Activated T-helper 2 cell treated with anti-CD3 and anti-CD28 coated beads, Interferon-gamma antibody, Interleukin-2, Interleukin-4, amounts not matched to agents 10 μg/mL and 5 μg/mL and 100 μg/mL, durations not matched to agents 14 hours and 24 hours and 36 hours (primary cell): ENCODE measurements at places on chromosomes 6 and 20.
A peak's percentile ranks its signal among the peaks of the same experiment; 100 is the strongest.

DNA sequence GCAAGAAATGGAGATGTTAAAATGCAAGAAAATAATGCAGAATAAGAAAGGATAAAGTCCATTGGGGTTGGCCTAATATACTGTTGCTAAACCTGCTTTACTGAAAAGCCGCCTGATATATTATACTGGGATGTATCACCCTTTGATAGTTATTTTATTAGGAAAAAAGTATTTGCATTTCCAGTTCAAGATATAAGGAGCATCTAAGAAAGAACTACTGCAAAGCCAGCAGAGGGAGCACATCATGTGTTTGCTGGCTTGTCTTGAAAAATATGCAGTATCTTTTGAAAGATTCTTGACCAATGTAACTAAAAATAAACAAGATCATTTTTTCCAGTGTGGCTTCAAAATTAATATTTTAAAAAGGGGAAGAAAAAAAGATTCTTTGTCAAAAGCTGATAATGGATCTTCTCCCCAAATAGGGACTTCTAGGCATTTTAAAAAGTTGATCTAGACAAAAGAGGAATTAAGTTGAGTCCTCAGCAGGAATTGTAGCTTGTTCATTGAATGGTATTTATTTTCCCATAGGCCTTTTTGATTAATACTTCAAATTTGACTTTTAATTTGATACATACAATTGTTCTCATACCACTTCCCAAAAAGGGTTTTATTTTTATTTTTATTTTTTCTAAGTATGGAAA, 214.9 kb downstream of the ZFAND3 start:
- DNase-seq: no peak

- no peak for DNase-seq
These were observed 81.0 kb downstream of the COL9A1 start for GRCh38 chr6:70221715-70222438.

- DNase-seq: no peak
These were observed 32.3 kb upstream of the PLEKHG1 start for GRCh38 chr6:150567380-150567779.

DNA sequence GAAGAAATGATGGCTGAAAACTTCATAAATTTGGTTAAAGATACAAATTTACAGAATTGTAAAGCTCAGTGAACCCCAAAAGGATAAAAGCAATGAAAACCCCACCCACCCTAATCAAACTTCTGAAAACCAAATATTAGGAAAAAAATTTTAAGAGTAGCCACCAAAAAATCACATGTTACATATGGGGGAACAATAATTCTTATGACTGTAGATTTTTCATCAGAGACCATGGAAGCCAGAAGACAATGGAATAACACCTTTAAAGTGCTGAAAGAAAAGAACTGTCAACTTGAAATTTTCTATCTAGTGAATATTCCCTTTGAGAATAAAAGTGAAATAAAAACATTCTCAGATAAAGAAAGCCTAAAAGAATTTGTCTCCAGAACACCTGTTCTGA, 24.4 kb downstream of the PROCR start:
- no peak for DNase-seq

- no peak for DNase-seq
These were observed 491.4 kb upstream of the RNF217 start for GRCh38 chr6:124470803-124471202.

- DNase-seq: no peak
These were observed 692.9 kb downstream of the QKI start for GRCh38 chr6:164107297-164107995.

DNA sequence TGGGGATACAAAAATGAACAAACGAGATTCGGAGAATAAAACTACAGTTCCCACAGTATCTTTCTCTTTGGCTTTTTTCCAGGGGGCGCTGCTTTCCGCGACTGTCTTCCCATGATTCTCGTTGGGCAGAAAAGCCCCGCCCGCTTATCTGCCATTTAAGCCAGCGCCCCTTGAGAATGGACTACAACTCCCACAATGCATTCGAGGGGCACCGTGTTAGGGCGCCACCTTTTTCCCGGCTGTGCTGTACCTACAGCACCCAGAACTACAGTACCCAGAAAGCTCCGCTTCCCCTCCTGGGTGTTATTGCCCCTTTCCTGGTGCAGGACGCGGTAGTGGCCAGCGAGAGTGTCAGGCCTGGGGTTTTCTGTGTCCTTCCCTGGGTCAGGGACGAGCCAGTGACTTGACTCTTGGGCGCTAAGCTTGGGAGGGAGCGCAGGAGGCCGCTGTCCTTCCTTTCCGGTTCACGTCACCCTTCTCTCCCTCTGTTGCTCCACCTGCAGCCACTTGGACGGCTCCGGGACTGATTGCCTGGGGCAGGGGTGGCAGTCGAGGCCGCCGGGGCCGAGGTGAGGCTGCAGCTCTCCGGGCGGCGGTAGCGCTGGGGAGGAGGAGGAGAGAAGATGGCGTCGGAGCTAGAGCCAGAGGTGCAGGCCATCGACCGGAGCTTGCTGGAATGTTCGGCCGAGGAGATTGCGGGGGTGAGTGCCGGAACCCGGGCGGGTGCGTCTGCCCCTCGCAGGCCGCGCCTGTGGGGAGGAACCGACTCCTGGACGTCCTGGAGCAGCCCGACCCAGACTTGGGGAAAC, at the start of gene UBR2:
TSS of gene UBR2 (plus strand) at position 333 of the 809 bp plus-strand sequence. CDS start at position 624, 291 bp downstream.
- peak; percentile 91 for DNase-seq

GRCh38 chr20:3681931-3682781, at the start of gene ADAM33:
Gene ADAM33, minus strand, starts transcription at chr20:3682010. Its CDS starts 6 bp downstream, at chr20:3682004.
- no peak for DNase-seq

- DNase-seq: no peak
These were observed 323.9 kb downstream of the FOXA2 start for GRCh38 chr20:22260506-22260905.

DNA sequence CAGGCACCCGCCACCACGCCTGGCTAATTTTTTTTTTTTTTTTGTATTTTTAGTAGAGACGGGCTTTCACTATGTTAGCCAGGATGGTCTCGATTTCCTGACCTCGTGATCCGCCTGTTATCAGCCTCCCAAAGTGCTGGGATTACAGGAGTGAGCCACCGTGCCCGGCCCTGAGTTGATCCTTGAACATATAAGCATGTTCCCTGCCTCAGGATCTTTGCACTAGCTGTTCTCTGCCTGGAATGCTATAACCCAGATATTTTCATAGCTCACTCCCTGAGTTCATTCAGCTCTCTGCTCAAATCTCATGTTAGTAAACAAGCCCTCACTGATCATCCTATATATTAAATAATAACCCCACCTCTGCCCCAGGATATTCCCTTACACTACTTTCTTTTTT, 9.0 kb upstream of the DLK2 start:
- DNase-seq: no peak

DNA sequence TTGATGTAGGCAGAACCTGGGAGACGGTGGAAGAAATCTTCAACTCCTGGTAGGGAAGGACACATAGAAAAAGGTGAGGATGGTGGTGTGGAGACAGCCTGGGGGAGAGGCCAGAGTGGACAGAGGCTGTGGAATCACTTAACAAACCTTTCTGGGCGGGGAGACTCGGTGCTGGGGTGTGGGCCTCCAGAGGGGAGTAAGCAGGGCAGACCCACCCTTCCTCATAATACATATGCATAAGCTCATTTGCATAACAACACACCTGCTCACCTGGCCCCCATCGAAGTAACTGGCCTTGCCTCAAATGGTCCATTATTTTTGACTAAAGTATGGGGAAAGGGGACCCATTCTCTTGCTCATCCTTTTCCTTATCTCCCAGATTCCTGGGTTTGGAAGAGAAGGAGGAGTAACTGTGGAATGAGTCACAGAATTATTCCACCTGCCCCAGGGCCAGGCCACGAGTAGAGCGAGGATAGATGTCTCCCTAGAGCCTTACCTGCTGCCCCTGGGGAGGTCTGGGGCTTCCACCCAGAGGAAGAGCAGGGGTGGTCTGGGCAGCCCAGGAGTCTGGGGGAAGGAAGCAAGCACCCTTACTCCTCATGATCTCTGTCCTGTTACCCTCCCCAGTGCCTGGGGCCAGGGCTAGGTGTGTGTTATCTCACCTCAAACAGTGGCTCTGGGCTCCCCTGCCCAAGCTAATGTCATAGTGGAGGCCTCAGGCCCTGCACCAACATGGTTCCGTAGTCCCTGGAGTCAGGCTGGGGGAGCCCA, 10.7 kb upstream of the VEGFA start:
- DNase-seq: no peak

DNA sequence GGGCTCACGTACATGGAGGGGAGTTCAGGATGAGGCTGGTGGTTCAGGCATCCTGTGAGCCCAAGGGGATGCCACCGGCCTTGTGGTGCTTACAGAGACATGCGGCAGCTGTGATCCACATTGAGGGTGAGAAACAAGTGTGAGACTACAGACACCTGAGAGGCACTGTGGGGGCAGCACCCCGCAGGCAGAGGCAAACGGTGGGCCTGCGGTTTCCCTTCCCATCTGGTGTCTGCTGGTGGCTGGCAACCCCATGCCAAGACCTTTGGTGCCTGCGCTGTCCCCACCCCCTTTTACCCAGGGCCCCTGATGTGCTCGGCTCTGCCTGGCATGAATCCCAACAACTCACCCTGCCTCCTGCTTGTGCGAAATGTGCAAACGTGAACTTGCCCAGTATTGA, 42.0 kb downstream of the ERMARD start:
- DNase-seq: no peak

- DNase-seq: no peak
These were observed 113.9 kb downstream of the WDR27 start for GRCh38 chr6:169587975-169588374.
